SW 1271 (cell line): ENCODE measurements at places on chromosomes 1 and 21.

GRCh38 chr1:154599658-154600057, 8.3 kb downstream of the ADAR start:
- no peak for DNase-seq

DNA sequence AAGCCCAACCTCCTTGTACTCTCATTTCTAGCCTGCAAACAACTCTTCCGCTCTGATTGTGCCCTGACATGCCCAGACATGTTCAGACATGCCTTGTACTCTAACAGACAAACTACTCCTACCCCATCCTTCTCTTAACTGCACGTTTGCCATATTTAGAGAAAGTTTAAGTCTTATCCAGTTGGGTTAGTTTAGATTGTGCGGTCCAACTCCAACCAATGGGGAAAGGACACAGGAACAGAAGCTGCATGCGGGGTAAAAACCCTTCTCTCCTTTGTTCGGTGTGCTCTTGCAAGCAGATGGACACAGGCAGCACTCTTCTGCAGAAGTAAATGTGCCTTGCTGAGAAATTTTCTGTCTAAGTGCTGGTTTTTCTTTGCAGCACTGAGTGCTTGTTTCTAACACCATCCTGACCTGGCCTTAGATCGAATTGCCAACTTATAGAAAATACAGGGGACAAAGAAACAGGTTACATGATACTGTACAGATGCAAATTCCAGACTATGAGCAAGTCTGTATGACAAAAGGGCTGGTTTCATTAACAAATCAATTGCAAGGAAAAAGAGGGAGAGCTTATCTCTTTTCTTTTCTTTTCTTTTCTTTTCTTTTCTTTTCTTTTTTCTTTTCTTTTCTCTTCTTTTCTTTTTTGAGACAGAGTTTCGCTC, 35.8 kb upstream of the IFNGR2 start:
- DNase-seq: no peak

GRCh38 chr1:204589409-204590038, 73.3 kb downstream of the MDM4 start:
- no peak for DNase-seq

DNA sequence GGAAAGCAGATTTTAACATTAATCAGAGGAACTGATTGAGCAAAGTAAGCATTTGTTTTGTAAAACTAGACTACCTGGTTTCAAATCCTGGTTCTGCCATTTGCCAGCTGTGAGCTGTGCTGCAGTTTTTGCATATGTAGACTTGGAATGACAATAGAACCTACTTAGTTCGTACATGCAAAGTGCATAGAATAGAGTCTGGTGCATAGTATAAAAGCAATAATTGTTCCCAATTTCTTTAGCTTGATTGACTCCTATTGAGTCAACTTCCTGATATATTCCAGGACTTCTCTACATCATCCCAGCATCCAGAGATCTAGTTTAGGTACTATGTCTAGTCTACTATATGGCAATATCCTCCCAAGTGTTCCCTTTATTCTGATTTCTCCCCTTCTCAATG, 144.4 kb upstream of the FGGY start:
- no peak for DNase-seq

DNA sequence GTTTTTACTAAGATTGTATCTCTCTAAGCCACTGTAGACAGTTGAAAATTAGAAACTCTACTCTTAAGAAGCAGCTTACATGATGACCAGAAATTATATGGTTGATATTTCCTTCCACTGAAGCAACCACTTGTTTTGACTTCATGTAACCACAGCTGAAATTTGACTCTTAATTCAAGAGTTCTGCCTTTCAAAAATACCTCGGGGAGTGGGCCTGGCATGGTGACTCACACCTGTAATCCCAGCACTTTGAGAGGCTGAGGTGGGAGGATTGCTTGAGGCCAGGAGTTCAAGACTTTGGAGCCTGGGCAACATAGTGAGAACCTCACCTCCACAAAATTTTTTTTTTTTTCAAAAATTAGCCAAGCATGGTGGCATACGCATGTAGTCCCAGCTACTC, 4.3 kb downstream of the AMPD1 start:
- no peak for DNase-seq

- DNase-seq: no peak
These were observed 72.2 kb upstream of the SLC25A33 start for GRCh38 chr1:9466780-9467758.

DNA sequence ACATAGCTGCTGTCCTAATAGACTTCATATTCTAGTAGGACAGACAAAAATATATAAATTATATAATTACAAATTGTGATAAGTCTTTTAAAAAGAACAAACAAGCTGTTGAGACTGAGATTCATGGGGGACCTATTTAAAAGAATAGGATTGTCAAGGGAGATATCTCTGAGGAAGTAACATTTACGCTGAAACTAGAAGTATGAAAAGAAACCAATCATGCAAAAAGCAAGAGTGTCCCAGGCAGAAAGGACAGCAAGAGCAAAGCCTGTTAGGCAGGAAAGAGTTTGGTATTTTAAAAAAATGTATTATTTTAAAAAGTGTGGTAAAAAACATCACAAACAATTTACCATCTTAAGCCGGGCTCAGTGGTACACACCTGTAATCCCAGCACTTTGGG, 9.1 kb upstream of the METTL13 start:
- DNase-seq: no peak

DNA sequence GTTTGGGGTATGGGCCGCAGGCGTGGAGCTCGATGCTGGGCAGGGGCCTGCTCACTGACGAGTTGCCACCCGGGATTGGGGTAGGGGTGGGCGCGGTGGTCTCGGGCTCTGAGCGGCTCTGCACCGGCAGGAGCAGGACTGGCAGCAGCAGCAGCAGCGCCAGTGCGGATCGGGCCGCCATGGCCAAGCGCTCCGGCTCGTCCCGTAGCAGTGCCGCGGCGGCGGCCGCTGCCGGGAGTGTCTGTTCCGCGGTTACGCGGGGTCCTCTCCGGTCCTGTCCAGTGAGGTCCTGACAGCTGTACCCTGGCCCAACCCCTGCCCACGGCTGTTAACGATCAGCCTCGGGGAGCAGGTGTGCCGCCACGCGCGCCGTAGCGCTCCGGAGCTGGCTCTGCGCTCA, 26.5 kb downstream of the ADARB1 start:
- no peak for DNase-seq

GRCh38 chr1:165423136-165423535, 21.8 kb downstream of the RXRG start:
- DNase-seq: no peak

DNA sequence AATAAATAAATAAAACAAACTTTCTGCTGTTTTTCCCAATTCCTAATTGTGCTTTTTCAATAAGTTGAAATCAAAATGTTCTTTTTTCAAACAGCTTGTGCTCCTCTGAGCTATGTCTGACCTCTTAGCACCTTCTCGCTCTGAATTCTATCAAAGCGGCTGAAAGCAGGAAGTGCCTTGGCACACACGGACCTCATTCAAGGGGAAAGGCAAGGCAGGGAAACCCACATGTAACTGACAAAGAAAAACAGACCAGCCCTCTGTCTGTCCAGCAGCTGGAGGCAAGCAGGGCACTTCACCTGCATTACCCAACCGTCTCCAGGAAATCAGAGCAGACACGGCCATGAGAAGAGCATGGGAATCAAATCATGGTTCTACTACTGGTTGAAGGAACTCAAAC, 56.7 kb downstream of the PLPP3 start:
- DNase-seq: no peak

- DNase-seq: no peak
These were observed 88.6 kb downstream of the SELENOF start for GRCh38 chr1:86825319-86825718.

DNA sequence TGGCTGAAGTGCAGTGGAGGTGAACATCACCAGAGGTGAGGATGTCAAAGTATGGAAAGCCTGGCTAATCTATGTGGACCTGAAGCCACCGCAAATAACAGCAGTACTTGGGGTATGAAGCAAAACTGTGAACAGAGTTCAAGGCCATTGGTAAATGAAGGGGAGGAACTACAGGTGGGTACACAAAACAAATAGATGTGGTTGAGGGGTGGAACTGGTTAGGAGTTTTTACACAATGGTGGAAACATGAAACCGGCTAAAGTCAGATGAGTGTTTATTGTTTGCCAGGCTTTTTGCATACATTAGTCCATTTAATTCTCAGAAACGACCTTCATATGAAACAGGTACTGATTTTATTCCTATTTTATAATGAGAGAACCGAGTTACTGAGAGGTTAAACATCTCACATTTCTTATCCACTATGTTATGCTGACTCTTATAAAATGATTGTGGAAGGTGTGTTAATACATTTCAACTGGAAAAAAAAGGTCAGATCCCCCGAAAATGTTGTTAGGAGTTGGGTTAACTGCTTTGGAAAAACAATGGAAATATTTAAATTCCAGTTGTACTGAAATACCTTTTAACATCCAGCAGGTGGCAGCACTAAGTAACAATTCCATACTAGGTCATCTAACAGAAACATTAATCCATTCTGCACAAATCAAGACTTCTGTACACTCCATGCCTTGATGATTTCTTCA, 44.3 kb upstream of the GTF2B start:
- DNase-seq: no peak

DNA sequence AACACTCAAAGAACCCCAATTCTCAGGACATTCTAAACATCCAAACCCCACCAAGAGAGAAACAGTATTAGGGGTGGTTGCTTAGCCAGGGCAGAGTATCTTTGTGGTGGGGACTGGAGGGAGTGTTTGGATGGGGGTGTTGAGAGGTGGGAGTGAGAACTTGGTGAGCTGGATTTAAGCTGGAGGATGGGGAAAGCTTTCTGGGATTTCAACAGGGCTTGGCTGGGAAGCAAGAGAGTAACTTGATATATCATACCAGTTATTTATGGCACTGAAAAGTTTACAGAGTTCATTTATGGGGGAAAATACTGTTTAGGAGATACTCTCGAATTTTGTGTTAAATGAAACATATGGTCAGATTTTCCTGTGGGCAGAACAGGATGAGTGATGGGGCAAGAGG, 6.8 kb upstream of the CNIH3 start:
- DNase-seq: no peak

DNA sequence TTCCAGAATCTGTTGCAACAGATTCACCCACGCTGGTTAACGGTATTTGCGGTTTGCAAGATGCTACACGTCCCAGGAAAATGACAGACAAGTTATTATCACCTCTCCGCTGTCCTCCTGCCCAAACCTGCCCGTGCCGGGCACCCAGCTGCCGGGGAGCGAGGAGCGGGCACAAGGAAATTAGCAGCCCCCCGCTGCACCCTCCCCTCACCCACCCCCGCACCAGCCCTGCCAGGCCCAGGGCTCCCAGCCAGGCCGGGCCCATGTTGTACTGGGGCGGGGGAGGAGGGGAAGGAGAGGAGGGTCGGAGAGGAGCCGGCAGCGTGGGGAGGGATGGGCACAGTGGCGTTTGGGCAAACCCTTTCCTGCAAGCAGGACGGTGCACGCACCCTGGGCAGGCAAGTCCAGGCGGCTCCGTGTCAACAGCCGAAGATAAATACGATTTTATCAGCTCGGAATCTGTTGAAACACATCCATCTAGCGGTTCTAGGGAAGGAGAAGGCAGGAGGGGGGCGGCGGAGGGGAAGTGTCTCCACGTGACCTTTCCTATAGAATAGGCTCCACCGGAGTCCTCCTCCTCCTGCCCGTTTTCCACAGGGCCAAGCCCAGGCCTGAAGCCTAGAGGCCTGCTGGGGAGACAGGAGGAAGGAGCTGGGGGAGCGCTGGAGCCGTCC, 35.1 kb upstream of the CCDC27 start:
- DNase-seq: no peak

GRCh38 chr1:99963041-99963795, 6.6 kb upstream of the SLC35A3 start:
- DNase-seq: peak; percentile 9

- DNase-seq: no peak
These were observed 60.5 kb upstream of the HP1BP3 start for GRCh38 chr1:20847611-20848080.

GRCh38 chr1:17318262-17318661, 10.3 kb downstream of the PADI4 start:
- no peak for DNase-seq

GRCh38 chr1:116853680-116854402, 55.9 kb upstream of the PTGFRN start:
- peak; percentile 3 for DNase-seq

GRCh38 chr1:174242856-174243255, 83.5 kb downstream of the RABGAP1L start:
- no peak for DNase-seq

GRCh38 chr1:51776408-51776807, 102.1 kb downstream of the NRDC start:
- DNase-seq: no peak

- no peak for DNase-seq
These were observed 87.7 kb downstream of the RAB3GAP2 start for GRCh38 chr1:220184506-220184905.

- DNase-seq: no peak
These were observed 105.5 kb upstream of the CACYBP start for GRCh38 chr1:174894117-174894762.

- no peak for DNase-seq
These were observed 15.3 kb downstream of the CD55 start for GRCh38 chr1:207336559-207337467.

GRCh38 chr1:9314111-9314510, 21.4 kb downstream of the SPSB1 start:
- no peak for DNase-seq

- DNase-seq: no peak
These were observed 3.2 kb downstream of the NR0B2 start for GRCh38 chr1:26910343-26911160.
